K562 (cell line): ENCODE measurements at places on chromosomes 7 and 10. TPM values are rescaled to one million over a fixed set of nuclear protein-coding genes. Genes with fewer than 3 reads are reported as not detected.

DNA sequence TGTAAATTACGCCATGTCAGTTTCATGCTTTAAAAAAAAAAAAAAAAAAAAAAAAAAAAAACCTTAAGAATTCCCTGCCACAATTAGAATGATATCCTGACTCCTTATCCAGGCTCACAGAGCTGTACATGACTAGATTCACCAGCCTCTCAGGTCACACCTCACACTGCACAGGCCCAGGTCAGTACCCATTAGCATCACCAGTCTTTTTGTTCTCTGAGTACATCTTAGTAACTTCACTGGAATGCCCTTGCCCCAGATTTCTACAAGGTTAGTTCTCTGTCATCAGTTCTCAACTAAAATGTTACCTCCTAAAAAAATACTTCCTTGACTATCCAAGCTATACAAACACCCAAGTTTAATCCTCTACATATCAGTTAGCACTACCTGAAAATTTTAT lies 211.0 kb downstream of the LRRN3 start:
- DNase-seq: no peak

- DNase-seq: no peak
These were observed 39.8 kb downstream of the FOXI2 start for GRCh38 chr10:127776816-127777215.

DNA sequence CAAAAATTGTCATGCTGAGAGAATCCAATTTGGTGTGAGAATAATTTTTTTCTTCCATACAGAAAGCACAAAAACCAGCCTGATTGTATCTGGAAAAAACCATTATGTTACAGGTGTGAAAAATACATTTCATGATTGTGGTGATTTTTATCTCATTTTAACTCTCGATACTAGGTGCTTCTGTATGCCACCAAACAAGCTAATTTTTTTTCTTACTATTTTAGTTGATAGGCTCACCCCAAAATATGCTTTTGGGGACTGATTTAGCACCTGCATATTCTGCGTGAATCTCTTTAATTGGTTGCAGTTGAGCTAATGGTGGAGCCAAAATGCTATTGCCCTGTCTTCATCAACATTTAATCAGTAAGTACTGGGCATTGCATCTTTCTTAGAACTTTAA lies 1.9 kb downstream of the DMTF1 start:
- DNase-seq: no peak

DNA sequence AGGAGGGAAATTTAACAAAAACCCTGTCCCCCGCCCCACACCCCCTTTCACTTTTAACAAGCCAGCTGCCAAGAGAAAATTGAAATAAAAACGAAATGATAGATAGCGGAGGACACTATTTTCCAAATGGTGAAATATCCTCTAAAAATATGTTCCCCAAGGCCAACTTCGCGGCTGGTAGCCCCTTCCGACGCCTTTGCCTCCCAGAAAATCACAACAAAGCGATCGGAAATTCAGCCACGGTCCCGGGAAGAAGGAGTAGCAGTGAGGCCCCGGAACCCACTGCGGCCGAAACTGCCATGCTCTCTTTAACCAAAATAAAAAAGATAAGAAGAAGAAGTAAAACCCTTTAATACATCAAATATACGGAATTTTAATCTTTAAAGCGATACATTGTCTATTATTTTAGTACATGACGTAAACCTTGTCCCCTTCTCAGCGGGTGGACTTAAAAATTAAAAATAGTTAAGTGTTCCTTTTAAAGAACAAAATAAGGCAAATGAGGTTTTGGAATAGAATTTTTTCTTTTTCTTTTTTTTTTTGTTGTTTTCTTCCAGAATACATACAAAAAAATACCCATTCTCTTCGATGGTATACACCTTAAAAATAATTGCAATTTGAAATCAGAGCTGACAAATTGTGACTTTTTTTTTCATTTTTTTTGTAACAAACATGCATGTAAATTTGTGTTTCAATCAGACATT lies 3.9 kb downstream of the ZNF503 start:
- no peak for DNase-seq

DNA sequence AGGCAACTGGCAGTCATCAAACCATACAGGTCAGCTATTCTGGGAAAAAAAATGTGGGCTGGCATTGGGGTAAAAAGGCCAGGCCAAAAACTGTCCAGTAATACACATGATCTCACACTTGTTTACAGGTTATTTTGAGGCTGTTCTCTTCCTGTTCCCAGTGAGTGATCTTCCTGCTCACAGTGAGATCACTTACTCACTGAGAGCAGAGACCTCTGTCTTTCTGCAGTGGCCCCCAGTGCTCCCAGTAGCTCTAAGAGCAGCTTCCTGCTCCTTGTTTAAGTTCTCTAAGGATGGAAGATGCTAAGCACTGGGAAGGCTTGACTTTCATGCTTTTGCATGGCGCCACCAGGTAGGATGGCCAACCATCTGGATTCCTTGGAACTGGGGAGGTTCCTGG lies 93.5 kb upstream of the KIAA1217 start:
- DNase-seq: no peak

DNA sequence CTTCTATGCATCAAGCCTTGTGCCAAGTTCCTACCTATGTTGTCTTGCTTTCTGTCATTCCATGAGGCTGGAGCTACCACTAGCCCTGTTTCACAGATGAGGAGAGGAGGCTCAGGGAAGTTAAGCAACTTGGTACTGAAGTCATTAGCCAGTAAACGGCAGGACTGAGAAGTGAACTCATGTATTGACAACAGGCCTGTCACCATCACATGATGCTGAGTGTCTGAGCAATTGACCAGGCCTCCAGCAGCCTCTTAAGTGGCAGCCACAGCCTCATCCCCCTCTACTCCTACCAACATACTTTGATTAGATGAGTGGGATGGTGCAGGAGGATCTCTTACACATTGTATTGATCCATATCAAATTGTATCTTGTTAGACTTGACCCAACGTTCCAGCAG lies 317.6 kb downstream of the GRID1 start:
- no peak for DNase-seq

DNA sequence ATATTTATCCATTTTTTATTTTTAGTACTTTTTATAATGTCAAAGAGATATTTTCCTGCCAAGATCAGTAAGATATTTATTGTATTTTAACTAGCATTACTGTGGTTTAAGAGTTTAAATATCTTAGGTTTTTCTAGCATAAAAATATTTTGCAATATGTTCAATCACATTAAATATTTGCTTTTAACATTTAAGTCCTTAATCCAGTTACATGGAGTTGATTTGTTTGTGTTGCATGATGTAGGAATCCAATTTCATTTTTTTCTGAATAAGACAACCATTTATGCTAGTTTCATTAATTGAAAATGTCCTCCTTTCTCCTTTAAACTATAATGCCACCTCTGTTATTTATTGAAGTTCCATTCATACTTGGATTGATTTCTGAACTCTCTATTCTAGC lies 41.8 kb downstream of the CAV1 start:
- no peak for DNase-seq

GRCh38 chr7:22066522-22066921 lies 120.8 kb upstream of the CDCA7L start:
- DNase-seq: no peak

Gene NAT16
- polyA plus RNA-seq: not detected in 2 replicates

Gene ADAM12
- polyA plus RNA-seq: not detected in 2 replicates
